Fibroblast of skin of back (primary cell): ENCODE measurements at places on chromosomes 3 and 15.
A peak's percentile ranks its signal among the peaks of the same experiment; 100 is the strongest.

DNA sequence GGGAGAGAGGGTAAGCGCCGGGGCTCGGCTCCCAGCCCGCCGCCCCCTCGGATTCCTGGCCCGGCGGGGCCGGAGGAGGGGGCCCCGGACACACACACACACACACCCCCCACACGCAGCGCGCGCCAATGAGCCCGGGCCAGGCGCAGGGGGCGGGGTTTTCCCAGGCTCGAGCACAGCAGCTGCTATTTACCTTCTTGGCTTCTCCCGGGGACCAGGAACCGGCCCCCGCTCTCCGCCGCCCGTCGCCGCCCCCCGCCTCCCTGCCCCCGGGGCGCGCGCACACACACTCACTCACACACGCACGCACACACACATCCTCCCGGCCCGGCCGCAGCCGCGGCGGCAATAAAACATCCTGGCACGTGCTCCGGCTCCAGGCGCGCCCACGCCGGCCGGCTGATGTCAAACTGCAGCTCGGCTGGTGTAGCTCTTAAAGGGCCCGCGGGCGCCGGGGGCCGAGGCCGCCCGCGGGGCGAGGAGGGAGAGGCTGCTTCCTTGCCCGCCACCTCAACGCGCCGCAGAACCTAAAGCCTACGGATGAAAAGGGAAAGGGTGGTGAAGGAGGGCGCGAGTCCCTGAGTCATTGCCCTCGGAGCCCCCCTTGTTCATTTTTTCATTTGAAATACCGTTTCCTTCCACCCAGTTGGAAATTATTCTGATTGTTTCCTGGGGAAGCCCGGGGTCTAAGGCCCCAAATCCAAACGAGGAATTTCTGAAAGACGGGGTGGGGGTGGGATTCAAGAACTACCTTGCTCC, 1.0 kb upstream of the HES1 start:
- peak; percentile 98 for DNase-seq

- no peak for DNase-seq
Measured at GRCh38 chr3:58754074-58754473, 87.5 kb upstream of the FAM3D start.

- no peak for DNase-seq
Measured at GRCh38 chr3:193882091-193882490, 253.9 kb upstream of the HES1 start.

- DNase-seq, result peak; percentile 15
Measured at GRCh38 chr15:77292969-77293558, 126.8 kb downstream of the PEAK1 start.

- no peak for DNase-seq
Measured at GRCh38 chr3:42130329-42131070, 39.3 kb downstream of the TRAK1 start.

DNA sequence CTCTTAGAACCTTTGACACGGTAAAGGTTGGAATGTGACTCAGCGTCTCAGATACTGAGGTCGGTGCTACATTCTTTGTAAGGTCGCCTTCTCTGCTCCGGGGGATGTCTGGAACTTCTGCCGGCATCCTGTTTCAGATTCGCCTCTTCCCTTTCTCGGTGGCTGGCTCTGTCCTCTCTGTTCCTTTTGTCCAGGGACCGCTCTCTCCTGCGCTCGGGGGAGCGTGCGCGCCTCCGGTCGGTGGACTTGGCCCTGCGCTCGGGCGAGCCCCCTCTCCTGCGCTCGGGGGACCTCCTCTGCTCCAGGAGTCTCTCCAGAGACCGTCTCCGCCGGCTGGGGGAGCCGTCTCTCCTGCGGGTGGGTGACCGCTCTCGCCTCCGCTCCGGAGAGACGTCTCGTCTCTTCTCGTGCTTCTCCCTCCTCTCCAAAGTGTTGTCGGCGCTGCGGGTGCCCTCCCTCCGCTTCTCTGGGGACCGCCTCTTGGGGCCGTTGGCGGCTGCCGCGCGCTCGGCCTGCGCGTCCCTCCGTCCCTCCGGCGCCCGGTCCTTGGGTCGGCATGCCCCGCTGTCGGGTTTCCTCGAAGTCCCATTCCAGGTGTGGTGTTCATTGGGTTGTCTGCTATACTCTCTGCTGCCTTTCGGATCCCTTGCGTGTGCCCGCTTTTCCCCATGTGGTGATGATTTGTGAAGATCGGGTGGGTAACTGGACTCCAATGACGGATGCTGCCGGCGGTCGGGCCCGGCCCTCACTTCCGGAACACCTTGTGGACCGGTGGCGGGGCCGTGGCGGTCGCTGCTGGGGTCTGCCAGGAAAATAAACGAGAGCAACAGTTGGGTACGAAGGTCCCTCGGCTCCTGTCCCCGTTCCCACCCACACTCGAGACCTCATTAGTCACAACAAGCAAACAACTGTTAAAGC, 668.8 kb upstream of the ADAMTS9 start:
- no peak for DNase-seq

DNA sequence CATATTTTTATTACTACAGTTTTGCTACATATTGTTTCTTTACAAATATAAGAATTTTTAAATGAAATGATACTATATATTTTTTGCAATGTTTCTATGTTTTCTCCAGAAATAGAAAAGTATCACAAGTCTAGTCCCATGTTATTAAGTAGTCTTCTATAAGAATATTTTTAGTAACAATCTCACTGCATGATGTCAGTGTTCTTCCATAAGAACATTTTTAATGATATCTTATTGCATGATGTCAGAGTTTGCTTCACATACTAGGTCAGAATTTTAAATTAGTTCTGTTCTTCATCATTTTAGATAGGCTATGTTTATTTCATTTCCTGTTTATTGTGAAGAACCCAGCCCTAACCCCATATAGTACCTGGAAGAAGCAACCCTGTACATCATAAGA, 265.3 kb upstream of the IL12A start:
- no peak for DNase-seq

GRCh38 chr3:140545197-140545596, 132.7 kb upstream of the TRIM42 start:
- DNase-seq, result no peak

DNA sequence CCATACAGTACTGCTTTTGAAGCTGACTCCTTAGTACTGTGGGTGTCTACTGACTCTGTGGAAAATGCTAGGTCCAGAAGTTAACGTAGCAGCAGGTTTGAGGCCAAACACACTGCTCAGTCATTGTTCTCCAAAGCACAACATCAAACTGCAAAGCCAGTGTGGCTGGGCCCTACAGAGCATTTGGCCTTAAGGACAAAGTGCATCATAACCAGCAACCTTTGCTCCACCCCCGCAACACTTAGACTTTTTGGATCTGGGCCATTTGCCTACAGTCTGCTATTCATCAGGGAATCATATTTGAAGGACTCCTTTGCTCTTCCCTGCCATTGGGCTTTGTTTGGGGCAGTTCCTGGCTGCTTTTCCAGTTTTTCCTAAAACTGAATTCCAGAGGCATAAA, 43.1 kb upstream of the ARL6 start:
- DNase-seq, result no peak

GRCh38 chr3:120636795-120637401, 40.8 kb downstream of the NDUFB4 start:
- no peak for DNase-seq

DNA sequence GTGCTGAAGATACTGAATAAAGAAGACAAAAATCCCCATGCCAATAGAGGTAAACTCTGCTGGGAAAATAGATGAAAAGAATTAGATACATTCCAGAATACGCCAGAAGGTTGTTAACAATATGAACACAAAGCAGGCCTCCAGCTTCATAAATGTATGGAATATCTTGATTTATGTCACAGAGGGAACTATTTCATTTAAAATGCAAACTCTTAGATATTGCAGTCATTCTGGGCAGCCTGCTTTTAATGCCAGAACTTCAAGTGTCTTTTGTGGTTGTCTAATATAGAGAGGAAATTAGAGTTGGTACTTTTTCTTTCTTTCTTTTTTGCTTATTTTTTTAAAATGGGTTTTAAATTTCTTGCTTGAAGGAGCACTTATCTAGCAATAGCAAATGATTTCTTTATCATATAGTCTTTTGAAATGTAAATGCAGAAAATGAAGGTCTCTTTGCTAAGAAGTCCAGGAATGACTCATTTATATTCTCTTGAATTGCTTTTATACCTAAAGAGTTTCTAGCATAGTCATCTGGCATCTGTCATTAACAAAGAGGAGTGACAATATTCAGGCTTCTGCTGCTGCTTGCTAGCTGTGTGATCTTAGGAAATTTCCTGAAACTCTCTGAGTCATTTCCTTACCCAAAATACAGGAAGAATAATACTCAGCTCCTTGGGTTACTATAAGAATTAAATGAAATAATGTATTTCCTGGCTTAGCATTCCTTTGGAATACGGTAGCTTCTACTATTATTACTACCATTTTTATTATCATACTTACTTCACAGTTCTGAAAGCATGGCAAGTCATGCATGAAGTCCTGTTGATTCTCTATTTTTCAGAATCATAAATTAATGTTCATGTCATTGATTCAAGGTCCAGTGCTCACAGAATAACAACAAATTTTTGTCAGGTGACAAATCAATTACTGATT, 527.6 kb downstream of the DIPK2A start:
- no peak for DNase-seq

- peak; percentile 73 for DNase-seq
Measured at GRCh38 chr15:81133782-81134461, at the start of gene CFAP161. Gene CFAP161, plus strand, starts transcription at chr15:81134270. Its CDS starts 60 bp downstream, at chr15:81134330.

DNA sequence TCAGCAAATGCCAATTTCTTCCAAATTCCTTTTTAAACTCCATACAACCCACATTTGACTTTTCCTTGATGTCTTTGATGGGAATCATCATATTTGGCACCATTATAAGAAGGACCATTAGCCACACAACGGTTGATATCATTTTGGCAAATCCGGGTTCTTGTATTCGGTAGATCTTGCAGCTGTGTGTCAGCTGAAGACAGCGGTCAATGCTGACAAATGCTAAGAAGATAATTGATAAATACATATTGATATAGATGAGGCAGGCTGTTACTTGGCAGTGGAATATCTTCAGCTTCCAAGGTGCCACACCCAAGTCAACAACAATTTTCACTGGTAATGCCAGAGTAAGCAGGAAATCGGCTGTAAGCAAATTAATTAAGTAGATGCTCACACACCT, 4.2 kb downstream of the GPR171 start:
- no peak for DNase-seq
